ENCODE measurements at places on chromosomes 16 and 17.

GRCh38 chr17:32222621-32223020 lies 43.0 kb upstream of the RHBDL3 start:
- DNase-seq = no peak
- no peaks in the 10 kb centered on the region for H3K36me3 ChIP-seq
- no peaks in the 10 kb centered on the region for H3K4me1 ChIP-seq
- H3K27me3 ChIP-seq = no peaks in the 10 kb centered on the region
- no peak overlapping the region for H3K4me3 ChIP-seq

DNA sequence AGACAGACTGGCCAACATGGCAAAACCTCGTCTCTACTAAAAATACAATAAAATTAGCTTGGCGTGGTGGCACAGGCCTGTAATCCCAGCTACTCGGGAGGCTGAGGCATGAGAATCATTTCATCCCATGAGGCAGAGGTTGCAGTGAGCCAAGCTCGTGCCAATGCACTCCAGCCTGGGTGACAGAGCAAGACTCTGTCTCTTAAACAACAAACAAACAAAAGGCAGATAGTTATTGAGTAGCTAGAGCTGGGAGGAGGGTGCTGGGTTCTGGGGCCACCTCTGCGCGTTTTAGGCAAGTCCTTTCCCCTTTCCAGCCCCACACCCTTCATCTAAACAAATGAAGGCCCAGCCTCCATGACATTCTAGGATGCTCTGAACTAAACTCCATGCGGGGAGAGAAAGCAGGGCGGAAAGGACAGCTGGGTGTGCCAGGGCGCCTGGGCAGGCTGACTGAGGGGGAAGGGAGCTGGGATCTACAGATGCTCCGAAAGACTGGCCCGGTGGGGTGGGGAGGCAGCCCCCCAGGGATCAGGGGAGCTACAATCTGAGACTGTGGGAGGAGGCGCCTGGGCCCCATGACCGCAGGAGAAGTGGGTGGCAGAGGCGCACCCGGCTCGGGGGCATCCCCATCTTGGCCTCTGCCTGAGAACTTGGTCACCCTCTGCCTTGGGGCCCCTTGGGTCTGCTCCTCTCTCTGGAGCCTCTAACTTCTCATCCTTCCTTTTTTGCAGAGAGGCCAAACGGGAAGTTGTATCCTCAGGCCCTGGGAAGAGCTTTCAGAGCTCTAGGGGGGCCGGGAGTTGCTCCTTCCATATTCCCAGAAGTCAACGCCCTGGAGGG lies 910 bp downstream of the ITGAL start:
- no peak overlapping the region for H3K27ac ChIP-seq
- H3K27me3 ChIP-seq = no peaks in the 10 kb centered on the region
- H3K4me3 ChIP-seq = no peak overlapping the region
- no peaks in the 10 kb centered on the region for H3K4me1 ChIP-seq
- no peaks in the 10 kb centered on the region for H3K36me3 ChIP-seq
- DNase-seq = no peak

GRCh38 chr17:2195729-2196128 lies 107.9 kb downstream of the SMG6 start:
- H3K27me3 ChIP-seq = no peaks in the 10 kb centered on the region
- no peaks in the 10 kb centered on the region for H3K36me3 ChIP-seq
- no peak for DNase-seq
- H3K27ac ChIP-seq = no peak overlapping the region
- peaks cover 19% of the 10 kb centered on the region for H3K4me1 ChIP-seq

DNA sequence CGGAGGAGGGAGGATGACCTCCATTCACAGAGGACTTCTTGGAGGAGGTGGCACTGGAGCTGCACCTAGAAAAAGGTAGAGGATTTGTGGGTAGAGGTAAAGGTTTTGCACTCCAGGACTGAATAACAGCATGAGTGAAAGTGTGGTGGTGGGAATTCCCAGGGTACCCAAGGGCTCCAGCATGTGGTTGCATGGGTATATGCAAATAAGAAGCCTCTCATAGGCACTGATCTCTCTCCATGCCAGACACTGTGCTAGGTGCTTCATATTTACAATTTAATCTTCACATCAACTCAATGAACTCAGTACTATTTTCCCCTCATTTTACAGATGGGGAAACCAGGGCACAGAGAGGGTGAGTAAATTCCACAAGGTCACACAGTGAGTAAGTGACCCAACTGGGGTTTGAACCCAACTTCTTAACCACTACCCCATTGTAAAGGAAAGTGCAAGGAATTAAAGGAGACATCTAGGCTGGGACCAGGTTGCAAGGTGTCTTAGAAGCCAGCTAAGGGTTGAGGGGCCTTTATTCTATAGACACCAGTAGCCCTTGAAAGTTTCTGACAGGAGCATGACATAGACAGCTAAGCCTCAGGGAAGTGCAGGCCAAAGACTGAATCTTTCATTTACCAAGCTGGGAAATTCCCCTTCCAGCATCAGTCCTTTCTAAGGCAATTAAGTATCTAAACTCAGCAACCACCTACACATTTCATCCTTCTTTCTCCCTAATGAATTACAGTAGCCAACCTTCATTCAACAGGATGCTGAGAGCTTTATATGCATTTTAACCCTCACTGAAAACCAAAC lies 21.3 kb downstream of the SCNN1B start:
- no peaks in the 10 kb centered on the region for H3K27me3 ChIP-seq
- no peak for DNase-seq
- H3K36me3 ChIP-seq = no peaks in the 10 kb centered on the region

Measured in ascending aorta (tissue), 2 donors.